Posterior vena cava (tissue), 2 donors: ENCODE measurements at places on chromosomes 5 and 9. TPM values are rescaled to one million over a fixed set of nuclear protein-coding genes. Genes with fewer than 3 reads are reported as not detected.

The FCN2 gene
- total RNA-seq: not detected

The GDA gene
- not detected for total RNA-seq

The NR4A3 gene
- total RNA-seq: 37.4 TPM

The PSMD5 gene
- total RNA-seq: 37.5 TPM

The OCLN gene
- total RNA-seq: 1.9 TPM

The SIMC1 gene
- 8.3 TPM for total RNA-seq

The GZMA gene
- 1.7 TPM for total RNA-seq

The FST gene
- 19.2 TPM for total RNA-seq

GRCh38 chr5:40614923-40615585, 64.7 kb upstream of the PTGER4 start:
- DNase-seq: no peak

DNA sequence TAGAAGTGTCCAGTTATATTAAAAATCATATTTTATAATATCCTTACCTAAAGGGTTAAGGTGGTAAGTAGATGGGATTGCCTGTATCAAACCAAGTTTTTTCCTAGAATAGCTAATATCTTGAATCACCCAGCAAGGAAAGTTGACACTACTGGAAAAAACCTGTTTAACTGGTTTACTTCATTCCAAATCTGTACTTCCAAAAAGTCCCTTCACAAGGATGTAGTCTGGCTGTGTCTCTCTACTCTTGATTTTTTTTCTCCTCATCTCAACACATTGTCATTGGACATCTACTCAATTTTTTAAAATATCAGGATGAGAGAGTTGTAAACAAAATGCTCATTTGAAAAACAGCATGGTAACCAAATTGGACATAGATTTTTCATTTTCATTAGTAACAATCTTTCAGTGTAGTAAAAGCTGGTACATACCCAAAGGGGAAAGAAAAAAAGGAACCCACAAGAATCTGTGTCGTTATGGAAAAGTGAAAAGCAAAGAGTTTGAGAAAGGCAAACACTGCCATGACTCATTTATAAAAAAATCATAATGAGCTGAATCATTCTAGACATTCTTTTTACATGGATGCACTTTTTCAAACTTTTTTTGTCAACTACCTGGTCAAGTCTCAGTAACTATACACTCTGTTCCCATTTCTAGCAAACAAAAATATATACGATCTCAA, 173.5 kb downstream of the GLIS3 start:
- no peak for DNase-seq

DNA sequence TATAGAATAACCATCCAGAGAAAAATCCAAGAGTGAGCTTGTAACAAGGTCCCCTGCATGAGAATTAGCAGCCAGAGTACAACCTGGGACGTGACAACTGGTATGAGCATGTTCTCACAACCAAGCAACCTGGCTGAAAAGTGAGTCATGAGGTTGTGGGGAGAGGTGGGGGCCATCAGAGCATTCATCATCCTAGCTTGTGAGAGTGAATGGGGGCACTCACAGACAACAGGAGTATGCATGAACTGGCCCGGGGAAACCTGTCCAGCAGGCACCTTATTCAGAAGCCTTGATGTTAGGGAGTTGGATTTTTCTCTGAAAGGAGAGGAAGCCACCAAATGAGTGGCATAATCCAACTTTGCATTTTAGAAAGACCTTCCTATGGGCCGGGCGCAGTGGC, 113.0 kb downstream of the FRMD3 start:
- DNase-seq: no peak

- DNase-seq: peak; percentile 90
These were observed 175.1 kb upstream of the OTULINL start for GRCh38 chr5:14406554-14406849.

DNA sequence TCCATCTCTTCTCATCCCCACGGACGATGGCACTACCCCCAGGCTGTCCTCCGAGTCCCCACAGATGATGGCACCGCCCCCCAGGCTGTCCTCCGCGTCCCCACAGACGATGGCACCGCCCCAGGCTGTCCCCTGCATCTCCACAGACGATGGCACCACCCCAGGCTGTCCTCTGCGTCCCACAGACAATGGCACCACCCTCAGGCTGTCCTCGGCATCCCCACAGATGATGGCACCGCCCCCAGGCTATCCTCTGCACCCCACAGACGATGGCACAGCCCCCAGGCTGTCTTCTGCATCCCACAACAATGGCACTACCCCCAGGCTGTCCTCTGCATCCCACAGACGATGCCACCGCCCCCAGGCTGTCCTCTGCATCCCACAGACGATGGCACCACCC, 57.4 kb upstream of the PTCH1 start:
- DNase-seq: no peak

DNA sequence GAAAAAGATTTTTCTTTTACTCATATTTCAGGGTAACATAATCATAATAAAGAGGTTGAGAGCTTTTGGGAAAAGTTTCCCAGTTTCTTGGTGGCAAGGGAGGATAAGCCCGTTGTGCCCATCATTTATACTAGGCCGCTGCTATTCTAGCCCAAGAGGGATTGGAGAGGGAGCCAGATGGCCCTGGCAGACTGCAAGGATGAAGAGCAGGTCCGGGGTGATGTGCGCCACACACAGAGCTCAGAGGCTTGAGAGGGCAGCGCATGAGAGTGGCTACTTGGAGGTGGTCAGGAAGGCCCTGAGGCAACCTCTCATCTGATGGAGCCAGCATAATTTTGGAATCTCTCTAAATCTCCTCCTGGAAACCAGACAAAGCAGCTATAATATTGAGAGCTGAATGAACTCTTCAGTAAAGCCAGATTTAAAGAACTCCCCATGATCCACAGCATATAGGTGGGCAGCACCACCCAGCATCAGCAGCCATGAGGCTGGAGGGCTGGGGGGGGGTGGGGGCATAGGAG, 110.1 kb downstream of the MED27 start:
- no peak for DNase-seq

DNA sequence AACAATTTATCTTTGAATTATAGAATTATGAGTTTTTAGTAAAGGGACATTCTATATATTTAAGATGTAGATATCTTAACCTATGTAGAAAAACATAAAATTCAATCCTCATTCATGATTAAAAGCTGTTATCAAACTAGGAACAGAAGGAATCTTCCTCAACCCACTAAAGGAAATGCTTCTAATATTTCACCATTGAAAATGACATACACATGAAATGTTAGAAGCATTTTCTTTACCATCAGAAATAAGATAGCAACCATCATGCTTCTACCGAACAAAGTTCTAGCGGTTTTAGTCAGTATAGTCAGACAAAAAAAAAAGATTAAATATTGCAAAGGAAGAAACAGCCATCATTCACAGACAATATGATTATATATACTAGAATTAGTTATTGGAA, 32.2 kb downstream of the SHOC1 start:
- no peak for DNase-seq

- no peak for DNase-seq
These were observed 25.0 kb downstream of the TTC23L start for GRCh38 chr5:34863946-34864345.

- no peak for DNase-seq
These were observed 193.1 kb upstream of the PTGER4 start for GRCh38 chr5:40486437-40487275.

GRCh38 chr9:69253057-69253456, 72.0 kb upstream of the ENTREP1 start:
- DNase-seq: no peak

GRCh38 chr5:19928562-19929421, 59.2 kb downstream of the CDH18 start:
- DNase-seq: no peak

DNA sequence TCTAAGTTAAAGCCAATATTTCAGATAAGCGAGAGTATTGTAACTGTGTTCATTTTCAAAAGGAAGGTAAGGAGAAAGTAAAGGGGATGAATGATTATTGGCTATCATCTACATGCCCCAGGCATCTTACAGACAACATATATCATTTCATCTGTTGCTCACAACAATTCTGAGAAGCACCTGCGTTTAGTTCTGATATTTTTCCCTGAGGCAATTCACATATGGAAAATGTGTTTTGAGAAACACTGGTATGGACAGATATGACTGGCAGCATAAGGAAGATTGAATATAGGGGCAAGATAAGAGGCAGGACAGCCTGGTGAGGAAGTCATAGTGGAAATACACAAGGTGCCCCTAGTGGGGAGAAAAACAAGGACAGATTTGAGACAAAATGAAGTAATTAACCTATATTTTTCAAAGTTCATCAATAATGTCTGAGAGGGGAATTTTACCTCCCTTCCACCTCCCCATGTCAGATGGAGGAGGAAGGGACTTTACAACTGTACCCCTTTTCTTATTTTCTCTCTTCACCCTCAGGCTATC, 87.7 kb upstream of the TRIM32 start:
- DNase-seq: no peak

DNA sequence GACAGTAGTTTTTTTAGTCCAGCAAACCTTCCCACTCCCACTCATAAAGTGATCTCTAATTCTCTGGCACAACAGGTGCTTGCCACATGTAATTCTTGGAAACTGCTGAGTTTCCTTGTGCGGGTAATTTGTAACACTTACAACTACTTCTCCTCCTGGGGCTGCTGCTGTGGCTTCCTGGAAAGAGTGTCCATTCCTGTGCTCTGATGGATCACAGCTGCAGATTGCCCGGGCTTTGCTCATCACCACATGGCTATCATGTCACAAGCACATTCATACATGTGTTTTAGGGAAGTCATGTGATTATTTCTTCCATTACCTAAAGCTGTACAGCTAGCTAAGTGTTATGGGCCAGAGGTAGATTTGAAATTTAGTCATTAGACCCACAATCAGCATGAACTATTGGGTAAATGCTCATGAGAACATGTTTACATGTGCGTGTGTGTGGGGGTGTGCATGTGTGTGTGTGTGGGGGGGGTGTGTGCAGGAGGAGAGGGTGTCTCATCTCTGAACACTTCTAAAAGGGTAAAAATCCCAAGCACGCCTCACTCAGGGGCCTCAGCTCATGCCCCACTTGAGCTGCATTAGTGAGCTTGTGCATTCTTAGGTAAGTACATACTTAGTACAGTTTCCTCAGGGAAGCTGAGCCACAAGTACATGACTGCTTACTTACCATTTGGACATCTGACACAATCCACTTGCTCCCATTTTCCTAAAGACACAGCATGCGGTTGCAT, 118.1 kb upstream of the CCDC112 start:
- no peak for DNase-seq

GRCh38 chr9:134816264-134816663, 64.3 kb upstream of the FCN2 start:
- no peak for DNase-seq

GRCh38 chr5:180690562-180690961, 41.2 kb upstream of the FLT4 start:
- DNase-seq: peak; percentile 72

DNA sequence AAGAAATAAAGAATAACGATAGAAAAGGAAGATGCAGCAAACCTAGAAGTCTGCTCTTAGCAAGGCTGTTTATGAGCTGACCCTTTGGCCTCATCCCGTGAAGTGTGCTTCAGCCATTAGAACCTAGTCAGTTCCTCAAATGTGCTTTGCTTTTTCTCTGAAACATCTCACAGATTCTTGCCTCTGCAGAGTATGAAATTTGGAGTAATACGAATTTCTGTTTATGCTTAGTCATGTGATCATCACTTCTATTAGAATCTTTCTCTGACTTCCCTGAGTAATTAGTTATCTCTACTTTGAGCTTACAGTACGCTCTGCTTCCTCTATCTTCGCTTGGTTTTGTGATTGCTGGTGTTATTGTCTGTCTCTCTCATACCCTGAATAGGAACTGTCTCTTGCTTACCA, 11.3 kb downstream of the CYSTM1 start:
- DNase-seq: no peak

DNA sequence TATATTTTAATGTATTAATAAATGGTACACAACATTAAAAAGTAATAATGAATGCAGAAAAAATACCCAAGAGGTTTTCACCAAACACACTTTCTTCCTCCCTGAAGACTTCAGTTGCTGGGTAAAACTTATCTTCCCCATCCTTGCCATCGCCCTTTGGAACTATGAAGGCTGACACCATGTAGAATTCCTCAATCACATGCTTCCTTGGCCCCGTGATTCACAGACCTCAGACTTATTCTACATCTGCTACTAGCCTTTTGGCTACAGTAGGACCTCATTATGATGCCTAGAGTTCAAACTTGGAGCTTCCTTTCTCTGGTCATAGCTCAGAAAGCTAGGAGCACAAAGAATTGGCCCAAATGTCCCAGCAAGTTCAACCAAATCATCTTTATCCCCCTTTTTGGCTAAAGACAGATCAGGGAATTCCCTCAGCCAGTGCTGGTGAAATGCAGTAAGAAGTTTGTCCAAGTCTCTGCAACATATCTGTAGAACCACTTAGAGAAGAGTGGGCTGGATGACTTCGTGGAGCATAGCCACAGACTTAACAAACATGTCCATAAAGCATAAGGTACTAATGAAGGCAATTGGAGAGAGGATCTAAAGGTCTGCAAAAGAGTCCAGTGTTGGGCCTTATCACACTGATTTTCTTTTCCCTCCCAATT, 253.5 kb downstream of the SEC61B start:
- DNase-seq: no peak
